Spinal cord (tissue), 10 donors: ENCODE measurements at places on chromosomes 1 and 21. TPM values are rescaled to one million over a fixed set of nuclear protein-coding genes. Genes with fewer than 3 reads are reported as not detected.

DNA sequence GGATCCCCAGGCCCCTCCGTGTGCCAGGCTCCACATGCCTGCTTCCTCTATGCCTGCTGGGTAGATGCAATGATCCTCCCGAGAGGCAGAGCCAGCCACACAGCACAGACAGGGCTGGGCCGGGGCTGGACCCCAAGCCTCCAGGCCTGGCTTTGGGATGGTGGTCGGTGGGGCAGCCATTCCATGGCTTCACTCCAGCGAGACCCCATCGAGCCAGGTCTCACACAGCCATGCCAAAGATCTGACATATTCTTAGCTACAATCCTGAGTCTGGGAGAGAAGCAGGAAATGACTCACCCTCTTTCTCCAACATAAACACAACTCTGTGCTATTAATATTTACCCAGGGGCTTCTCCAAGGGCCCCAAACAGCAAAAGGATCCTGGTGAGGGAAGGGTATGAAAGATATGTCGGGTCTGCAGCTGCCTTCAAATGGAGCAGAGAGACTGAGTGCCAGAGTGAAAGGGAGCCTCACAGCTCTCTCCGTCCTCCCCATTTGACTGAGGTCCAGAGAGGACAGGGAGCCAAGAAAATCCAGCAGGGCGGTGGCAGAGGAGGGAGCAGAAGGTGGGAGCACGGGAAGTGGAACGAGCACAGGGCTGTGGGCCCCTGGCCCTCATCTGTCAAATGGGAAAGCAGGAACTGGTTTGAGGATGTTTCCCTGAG lies 639.5 kb downstream of the MATN1 start:
- peak; percentile 16 for DNase-seq

DNA sequence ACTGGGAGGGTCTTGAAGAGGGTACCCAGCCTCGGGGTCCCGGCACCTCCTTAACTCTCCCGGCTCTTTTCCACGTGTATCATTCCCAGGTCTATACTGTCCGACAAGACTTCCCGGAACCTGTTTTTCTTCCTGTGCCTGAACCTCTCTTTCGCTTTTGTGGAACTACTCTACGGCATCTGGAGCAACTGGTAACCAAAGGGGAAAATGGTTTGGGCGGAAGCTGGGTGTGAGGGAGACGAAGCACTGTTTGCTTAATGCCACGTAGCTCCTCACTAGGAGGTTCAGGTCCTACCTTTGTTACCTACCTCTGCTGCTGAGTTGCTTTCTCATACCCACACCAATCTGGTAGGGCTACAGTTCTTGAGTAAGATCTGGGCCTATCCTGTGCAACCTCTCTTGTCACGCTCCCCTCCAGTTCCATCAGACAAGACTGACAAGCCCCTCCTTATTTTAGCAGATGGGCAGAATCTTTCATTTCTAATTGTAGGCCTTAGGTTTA lies 642 bp downstream of the SLC30A7 start:
- DNase-seq, result peak; percentile 43

- no peak for DNase-seq
Measured at GRCh38 chr1:147099192-147099591, 73.1 kb downstream of the PRKAB2 start.

- no peak for DNase-seq
Measured at GRCh38 chr1:233497679-233498078, 116.2 kb upstream of the KCNK1 start.

- DNase-seq, result no peak
Measured at GRCh38 chr1:59856725-59857338, 42.1 kb downstream of the HOOK1 start.

Gene RHOU
- 28.4 TPM for total RNA-seq

- no peak for DNase-seq
Measured at GRCh38 chr1:117033772-117034171, 26.4 kb upstream of the TTF2 start.

Gene TNFAIP8L2
- 5.5 TPM for total RNA-seq

- DNase-seq, result no peak
Measured at GRCh38 chr1:40732756-40733301, 41.3 kb downstream of the NFYC start.

DNA sequence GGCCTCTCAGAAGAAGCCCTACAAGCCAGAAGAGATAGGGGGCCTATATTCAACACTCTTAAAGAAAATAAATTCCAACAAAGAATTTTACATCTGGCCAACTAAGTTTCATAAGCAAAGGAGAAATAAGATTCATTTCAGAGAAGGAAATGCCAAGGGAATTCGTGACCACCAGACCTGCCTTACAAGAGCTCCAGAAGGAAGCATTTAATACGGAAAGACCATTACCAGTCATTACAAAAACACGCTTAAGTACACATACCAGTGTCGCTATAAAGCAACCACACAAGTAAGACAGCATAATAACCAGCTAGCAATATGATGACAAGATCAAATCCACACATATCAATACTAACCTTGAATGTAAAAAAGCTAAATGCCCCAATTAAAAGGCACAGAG lies 704.9 kb upstream of the CHRM3 start:
- no peak for DNase-seq

Gene MTR
- total RNA-seq, result 41.7 TPM

GRCh38 chr1:96522927-96523326 lies 198.7 kb upstream of the PTBP2 start:
- no peak for DNase-seq

Gene FCRLA
- total RNA-seq, result 0.44 TPM

- DNase-seq, result no peak
Measured at GRCh38 chr1:153670257-153670858, 435 bp downstream of the ILF2 start.

GRCh38 chr21:31278511-31279130 lies 65.4 kb downstream of the TIAM1 start:
- DNase-seq, result no peak

Gene KCNA3
- total RNA-seq, result 11.5 TPM

DNA sequence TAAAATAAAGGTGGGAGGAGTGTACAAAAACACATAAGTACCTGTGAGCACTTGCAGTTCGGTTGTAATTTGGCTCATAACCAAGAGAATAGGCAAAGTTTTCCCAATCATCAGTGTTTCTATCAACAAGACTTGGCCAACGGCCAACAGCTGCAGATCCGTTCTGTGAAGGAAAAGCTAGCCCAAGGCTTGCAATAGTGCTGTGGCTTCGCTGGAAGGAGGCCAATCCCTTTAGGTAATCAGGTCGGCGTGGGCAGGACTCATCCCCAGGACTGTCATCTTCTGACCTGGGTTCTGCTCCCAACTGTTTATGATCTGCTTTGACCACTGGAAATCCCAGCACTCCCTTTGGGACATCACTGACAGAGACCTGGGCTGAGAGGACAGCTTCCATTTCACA lies 107.8 kb downstream of the LYST start:
- DNase-seq, result no peak

Gene DCST2
- total RNA-seq, result 1.0 TPM

Gene MTARC1
- total RNA-seq, result 19.4 TPM

- DNase-seq, result no peak
Measured at GRCh38 chr1:240285540-240285939, 193.9 kb downstream of the FMN2 start.

- no peak for DNase-seq
Measured at GRCh38 chr1:175788586-175789252, 45.3 kb upstream of the TNR start.

- no peak for DNase-seq
Measured at GRCh38 chr1:213680677-213681325, 307.0 kb upstream of the PROX1 start.

DNA sequence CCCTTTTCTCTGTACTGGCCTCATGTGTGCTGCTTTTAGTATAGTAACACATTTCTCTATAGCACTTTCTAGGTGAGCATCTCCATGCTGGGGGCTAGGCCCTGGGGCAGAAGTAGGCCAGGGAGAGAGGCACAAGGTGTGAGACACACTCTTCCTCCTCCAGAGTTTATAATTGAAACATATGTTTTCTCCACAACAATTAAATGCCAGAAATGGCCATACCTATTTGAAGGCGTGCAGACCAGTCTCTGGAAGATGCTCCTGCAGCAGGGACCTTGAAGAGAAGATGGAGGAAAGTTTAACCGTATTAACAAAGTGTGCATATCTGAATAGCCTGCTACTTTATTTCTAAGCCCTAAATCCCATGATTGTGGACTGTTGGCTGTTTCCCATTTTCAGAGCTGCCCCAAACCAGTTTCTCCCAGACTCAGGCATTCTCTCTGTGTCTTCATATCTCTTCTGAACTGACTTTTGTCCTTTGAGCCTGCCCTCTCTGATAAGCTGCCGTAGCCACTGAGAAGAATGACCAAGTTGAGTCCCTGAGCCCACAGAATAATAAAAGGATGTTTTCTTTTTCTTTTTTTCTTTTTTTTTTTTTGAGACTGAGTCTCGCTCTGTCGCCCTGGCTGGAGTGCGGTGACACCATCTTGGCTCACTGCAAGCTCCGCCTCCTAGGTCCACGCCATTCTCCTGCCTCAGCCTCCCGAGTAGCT lies 81.3 kb downstream of the LRRC8D start:
- DNase-seq, result no peak

- no peak for DNase-seq
Measured at GRCh38 chr1:154589780-154590179, 18.2 kb downstream of the ADAR start.
